ENCODE measurements at places on chromosomes 6 and 20.

GRCh38 chr20:53299831-53300230 is 293.8 kb downstream of the ZNF217 start:
- DNase-seq, result no peak

GRCh38 chr6:143901885-143902750 is 37.8 kb downstream of the ZC2HC1B start:
- no peak for DNase-seq

DNA sequence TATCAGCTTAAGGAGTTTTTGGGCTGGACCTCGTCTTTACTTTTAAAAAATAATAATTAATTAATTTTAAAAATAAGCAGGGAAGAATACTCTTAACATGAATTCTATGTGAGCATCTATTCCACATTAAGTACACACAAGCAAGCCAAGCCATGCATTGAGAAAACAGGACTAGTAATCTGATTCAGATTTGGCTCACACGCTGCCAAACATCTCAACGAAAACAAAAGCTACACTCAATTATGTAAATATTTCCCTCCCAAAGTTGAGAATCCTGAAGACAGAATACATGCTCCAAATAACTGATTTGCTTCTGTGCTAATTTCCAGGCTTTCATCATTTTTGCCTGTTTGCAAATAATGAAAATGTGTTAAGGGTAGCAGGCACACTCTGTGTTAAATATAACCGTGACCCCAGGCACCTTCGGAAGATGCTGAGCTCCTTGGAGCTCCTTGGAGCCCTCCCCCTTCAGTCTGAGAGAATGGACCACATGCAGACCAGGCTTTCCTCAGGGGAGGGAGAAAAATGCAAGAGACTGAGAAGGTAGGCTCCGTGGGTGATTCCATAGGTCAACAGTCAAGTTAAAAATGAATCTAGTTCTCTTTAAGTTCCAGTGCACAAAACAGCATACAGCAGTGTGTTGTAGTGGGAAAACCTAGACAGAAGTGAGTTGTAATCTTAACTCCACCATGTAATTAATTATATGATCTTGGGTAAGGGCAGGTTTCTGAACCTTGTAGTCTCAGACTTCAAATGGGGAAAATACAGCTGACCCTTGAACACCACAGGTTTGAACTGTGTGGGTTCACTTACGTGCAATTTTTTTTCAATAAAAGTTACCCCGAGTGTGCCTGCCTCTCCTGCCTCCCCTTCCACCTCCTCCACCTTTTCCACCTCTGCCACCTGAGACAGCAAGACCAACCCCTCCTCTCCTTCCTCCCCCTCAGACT is 161.3 kb upstream of the RREB1 start:
- DNase-seq, result no peak

- no peak for DNase-seq
Observed at GRCh38 chr6:105799056-105799455, 287.1 kb upstream of the PRDM1 start.

DNA sequence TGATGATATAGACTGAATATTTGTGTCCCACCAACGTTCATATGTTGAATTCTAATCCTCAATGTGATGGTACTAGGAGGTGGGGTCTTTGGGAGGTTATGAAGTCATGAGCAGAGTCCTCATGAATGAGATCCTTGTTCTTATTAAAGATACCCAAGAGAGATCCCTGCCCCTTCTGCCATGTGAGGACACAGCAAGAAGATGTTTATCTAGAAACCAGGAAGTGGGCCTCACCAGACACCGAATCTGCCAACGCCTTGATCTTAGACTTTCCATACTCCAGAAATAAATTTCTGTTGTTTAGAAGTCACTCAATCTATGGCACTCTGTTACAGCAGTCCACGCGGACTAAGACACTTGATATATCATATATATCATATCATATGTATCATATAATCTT is 67.7 kb upstream of the GCM1 start:
- no peak for DNase-seq

DNA sequence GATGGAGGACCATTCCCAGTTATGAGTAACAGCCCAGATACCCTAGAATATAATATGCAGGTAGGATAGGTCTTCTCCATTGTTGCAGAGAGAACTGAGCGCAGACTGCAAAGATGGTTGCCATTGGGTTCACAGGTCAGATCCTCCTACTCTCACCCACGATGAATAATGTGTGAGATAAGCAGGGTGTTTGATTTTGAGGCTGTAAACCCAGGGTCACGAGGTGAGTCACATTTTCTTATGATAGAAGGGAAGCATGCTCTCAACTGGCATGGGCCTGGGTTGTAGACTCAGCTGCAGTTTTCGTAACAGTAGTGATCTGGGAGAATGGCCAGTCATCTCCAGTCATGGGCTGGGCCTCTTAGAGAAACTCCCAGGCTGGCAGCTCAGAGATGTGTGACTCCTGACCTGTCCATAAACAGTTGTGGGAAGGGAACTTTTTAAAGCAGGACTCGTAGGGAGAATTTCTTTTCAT is 74.2 kb downstream of the CD164 start:
- no peak for DNase-seq

- DNase-seq, result no peak
Observed at GRCh38 chr6:13920552-13920951, 4.2 kb upstream of the RNF182 start.

Measured in central memory CD8-positive, alpha-beta T cell (primary cell).